Vagina (tissue), 2 donors: ENCODE measurements at places on chromosomes 7 and 10.
A peak's percentile ranks its signal among the peaks of the same experiment; 100 is the strongest.

DNA sequence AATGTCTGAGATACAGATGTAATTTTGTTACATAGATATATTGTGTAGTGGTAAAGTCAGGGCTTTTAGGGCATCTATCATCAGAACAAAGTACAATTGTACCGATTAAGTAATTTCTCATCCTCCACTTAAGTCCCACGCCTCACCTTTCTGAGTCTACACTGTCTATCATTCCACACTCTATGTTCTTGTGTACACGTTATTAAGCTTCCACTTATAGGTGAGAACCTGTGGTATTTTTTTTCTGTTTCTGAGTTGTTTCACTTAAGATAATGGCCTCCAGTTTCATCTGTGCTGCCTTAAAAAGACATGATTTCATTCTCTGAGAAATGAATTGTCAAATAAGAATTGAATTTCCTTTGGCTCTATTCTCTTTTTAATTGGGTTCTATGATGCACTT lies 15.5 kb upstream of the OSBPL3 start:
- H3K27ac ChIP-seq = no peak overlapping the region
- no peaks in the 10 kb centered on the region for H3K4me1 ChIP-seq
- no peak overlapping the region for H3K4me3 ChIP-seq
- no peaks in the 10 kb centered on the region for H3K36me3 ChIP-seq
- no peak for DNase-seq
- H3K27me3 ChIP-seq = no peaks in the 10 kb centered on the region

DNA sequence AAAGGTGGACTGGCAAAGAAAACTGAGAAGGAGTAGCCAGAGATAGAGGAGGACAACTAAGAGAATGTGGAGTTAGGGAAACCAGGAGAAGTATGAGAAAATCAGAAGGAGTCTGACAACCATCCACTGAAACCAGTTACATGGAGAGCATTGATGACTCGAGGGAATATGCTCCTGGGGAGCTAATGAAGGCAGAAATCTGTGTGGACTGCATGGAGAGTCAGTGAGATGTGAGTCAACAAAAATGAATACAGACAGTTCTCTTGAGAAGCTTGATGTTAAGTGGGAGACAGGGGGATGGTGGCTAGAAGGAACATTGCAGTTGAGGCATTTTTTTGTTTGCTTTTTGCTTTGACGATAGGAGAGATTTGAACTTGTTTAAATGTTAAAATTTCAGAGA lies 34.3 kb upstream of the ZNF32 start:
- H3K4me3 ChIP-seq = no peak overlapping the region
- H3K27ac ChIP-seq = no peak overlapping the region
- no peaks in the 10 kb centered on the region for H3K27me3 ChIP-seq

- no peaks in the 10 kb centered on the region for H3K36me3 ChIP-seq
- no peaks in the 10 kb centered on the region for H3K4me1 ChIP-seq
- no peak overlapping the region for H3K4me3 ChIP-seq
- H3K27ac ChIP-seq = no peak overlapping the region
- H3K27me3 ChIP-seq = no peaks in the 10 kb centered on the region
- DNase-seq = no peak
Observed at GRCh38 chr7:106840342-106840741, 24.7 kb upstream of the PIK3CG start.

DNA sequence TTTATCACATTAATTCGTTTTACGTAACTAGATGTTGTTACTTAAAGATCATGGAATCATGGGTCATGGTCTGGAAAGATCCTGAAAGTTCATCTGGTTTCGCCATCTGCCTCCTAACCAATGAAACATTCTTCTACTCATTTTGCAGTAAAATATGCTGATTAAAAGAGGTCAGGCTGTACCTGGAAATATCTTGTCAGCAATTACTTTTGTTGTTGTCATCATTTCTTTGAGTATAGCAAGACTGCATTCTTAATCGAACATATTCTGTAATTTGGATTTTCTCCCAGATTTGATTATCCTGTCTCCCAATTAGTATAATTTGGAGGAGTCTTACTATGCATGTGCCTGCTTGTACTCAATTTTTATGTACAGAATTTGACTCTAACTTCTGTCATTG lies 833.7 kb downstream of the GRM8 start:
- H3K27ac ChIP-seq = no peak overlapping the region
- H3K4me3 ChIP-seq = no peak overlapping the region
- no peak for DNase-seq
- H3K4me1 ChIP-seq = no peaks in the 10 kb centered on the region

DNA sequence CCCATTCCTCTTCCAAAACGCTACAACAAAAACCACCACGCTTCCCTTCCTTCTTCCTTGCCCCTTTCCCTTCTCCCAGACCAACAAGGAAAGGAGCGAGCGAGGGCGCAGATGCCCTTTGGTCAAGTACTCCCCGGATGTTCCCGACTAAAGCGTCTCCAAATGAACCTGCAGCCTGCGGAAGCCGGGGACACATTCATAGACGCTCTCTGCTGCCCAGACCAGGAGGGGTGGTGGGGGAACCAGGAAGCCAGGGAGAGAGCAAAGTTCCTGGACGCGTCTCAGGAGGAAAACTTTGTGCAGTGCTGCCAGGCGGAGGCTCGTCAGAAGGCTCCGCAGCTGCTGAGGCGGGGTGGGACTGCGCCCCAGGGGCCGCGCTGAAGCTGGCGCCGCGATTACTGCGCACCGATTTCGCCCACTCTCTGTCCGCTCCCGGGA lies 754 bp downstream of the SEMA3D start:
- peaks cover 8% of the 10 kb centered on the region for H3K4me1 ChIP-seq
- peak overlapping the region; percentile 54 for H3K27ac ChIP-seq
- peak overlapping the region; percentile 43 for H3K4me3 ChIP-seq
- no peaks in the 10 kb centered on the region for H3K36me3 ChIP-seq

- H3K4me1 ChIP-seq = peaks cover 11% of the 10 kb centered on the region
- H3K36me3 ChIP-seq = no peaks in the 10 kb centered on the region
- no peak overlapping the region for H3K4me3 ChIP-seq
- H3K27ac ChIP-seq = no peak overlapping the region
Observed at GRCh38 chr10:44779511-44779910, 131.6 kb upstream of the TMEM72 start.

- H3K4me1 ChIP-seq = no peaks in the 10 kb centered on the region
- no peak overlapping the region for H3K27ac ChIP-seq
- no peaks in the 10 kb centered on the region for H3K27me3 ChIP-seq
- no peak for DNase-seq
- H3K36me3 ChIP-seq = no peaks in the 10 kb centered on the region
- no peak overlapping the region for H3K4me3 ChIP-seq
Observed at GRCh38 chr7:119949053-119949452, 323.9 kb upstream of the KCND2 start.

DNA sequence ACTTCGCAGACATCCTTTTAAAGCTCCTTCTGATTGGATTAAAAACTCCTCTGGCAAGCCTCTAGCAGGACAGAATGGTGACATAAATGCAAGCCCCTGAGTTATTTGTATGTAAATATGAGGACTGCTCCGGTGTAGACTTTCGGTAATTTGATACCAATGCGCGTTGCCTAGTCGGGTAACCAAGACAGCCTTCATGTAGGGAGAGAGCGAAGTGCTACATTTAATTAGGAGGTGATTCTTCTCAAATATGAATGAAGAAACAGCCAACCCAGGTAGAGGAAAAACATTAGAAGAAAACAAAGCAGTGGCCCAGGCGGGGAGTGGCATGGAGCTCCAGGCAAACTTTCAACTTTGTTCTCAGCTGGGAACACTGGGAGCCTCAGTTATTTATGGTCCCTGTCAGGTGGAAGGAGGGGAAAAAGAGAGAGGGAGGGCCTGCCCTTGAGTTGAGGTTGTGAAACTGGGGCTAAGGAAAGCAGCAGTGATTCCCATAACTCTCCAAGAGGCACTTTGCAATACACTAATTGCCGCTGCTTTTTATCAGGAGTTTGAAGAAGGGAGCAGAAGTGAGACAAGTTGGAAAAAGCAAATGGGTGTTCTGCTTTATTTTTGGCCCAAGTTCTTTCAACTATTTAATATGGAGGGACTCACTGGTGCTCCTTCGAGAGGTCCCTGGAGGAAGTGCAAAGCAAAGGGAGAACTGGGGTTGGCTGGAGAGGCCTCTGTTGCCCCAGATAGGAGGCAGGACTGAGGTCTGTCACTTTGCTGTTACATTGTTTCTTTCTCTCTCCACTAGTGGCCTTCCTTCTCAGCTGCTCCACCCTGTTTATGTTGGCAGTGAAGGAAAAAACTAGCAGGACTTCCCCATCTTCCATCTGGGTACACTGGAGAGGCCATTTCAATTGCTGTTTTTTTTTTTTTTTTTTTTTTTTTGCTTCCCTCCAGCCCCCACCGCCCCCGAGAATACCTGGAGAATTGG lies 234.6 kb upstream of the CCDC6 start:
- H3K27ac ChIP-seq = peak overlapping the region; percentile 8
- no peak for DNase-seq
- H3K4me1 ChIP-seq = peaks cover 24% of the 10 kb centered on the region

DNA sequence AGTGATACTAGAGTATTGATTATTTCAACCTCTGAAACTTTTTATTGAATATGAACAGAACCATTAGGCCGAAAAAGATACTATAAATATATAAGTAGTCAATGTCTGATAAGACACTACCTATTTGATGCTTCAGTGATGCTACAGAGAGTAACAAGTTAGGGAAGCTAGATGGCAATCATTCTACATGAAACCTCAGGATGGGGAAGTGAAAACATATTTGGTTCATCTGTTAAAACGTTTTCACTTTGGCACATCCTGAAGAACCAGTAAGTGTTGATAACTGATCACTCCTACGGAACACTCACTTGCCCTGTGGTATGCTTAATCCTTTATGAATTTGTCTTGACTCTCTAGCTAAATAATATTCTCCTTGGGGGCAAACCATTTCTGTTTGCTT lies 1064.9 kb downstream of the NXPH1 start:
- no peaks in the 10 kb centered on the region for H3K36me3 ChIP-seq
- DNase-seq = no peak
- no peak overlapping the region for H3K27ac ChIP-seq
- H3K27me3 ChIP-seq = no peaks in the 10 kb centered on the region
- no peak overlapping the region for H3K4me3 ChIP-seq
- H3K4me1 ChIP-seq = no peaks in the 10 kb centered on the region

DNA sequence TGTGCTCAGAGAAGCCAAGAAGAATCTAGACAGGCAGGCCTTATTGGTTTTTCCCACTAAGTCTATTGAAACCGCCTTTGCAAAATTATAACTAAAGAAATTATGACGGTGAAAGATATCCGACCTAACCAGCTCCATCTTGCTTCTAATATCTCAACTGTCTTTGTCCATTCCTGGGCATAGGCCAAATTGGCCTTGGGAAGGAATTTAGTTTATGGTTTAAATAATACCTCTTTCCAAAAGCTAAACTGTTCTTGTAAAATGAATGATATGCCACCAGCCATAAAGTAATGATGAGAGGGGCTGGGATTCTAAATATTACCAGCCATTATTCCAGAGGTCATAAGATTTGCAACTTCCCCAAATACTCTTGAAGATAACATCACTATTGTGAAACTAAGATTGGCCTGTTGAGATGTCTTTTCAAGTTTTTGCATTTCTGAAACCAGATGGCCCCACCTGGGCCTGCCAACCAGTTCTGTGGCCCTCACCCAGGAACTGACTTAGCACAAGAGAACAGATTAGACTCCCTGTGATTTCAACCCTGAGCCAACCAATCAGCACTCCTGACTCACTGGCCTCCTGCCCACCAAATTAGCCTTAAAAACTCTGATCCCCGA lies 41.2 kb upstream of the SLC35G1 start:
- H3K27me3 ChIP-seq = no peaks in the 10 kb centered on the region
- H3K4me1 ChIP-seq = no peaks in the 10 kb centered on the region
- H3K4me3 ChIP-seq = no peak overlapping the region
- DNase-seq = no peak
- H3K36me3 ChIP-seq = no peaks in the 10 kb centered on the region

DNA sequence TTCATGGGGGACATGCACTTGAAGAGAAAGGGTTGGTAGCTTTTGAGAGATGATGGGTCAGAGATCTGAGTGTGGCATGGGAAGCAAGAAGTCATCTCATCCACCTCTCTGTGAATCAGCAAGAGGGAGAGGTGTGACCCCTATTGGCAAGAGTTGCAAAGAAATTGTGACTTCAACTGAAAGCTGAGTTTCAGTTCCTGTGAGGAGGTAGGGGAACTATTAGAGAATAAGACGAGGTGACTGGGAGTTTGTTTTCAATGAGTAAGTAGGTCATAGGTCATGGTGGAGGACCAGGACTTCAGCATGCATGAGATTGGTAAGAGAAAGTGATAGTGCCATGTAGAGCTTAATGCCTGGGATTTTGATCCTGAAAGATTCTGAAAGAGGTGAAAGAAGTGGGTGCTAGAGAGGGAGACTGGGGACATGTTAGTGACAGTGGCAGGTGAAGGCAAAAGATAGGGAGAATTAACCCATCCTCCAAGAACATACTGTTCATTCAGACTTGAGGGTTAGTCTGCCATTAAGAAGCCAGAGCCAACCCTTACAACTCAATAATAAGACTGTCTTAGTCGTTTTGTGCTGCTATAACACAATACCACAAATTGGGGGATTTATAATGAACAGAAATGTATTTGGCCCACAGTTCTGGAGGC lies 75.5 kb upstream of the CAPZA2 start:
- H3K4me1 ChIP-seq = peaks cover 3% of the 10 kb centered on the region
- no peaks in the 10 kb centered on the region for H3K27me3 ChIP-seq
- DNase-seq = no peak
- H3K27ac ChIP-seq = no peak overlapping the region
- no peak overlapping the region for H3K4me3 ChIP-seq
- H3K36me3 ChIP-seq = no peaks in the 10 kb centered on the region

GRCh38 chr7:44050121-44050914 lies 5.8 kb downstream of the DBNL start:
- DNase-seq = no peak
- H3K4me1 ChIP-seq = peaks cover 56% of the 10 kb centered on the region
- peak overlapping the region; percentile 9 for H3K27ac ChIP-seq
- no peaks in the 10 kb centered on the region for H3K27me3 ChIP-seq

GRCh38 chr10:49393757-49394156 lies 2.1 kb downstream of the DRGX start:
- H3K4me3 ChIP-seq = no peak overlapping the region
- H3K27me3 ChIP-seq = peaks cover 20% of the 10 kb centered on the region
- DNase-seq = no peak
- H3K4me1 ChIP-seq = peaks cover 19% of the 10 kb centered on the region
- no peak overlapping the region for H3K27ac ChIP-seq
- H3K36me3 ChIP-seq = no peaks in the 10 kb centered on the region

- peaks cover 43% of the 10 kb centered on the region for H3K4me1 ChIP-seq
- H3K27me3 ChIP-seq = no peaks in the 10 kb centered on the region
- no peak overlapping the region for H3K27ac ChIP-seq
- no peaks in the 10 kb centered on the region for H3K36me3 ChIP-seq
- no peak for DNase-seq
Observed at GRCh38 chr7:378551-379455, 88.8 kb downstream of the FOXL3 start.

- no peaks in the 10 kb centered on the region for H3K4me1 ChIP-seq
- DNase-seq = no peak
- no peak overlapping the region for H3K4me3 ChIP-seq
- no peak overlapping the region for H3K27ac ChIP-seq
Observed at GRCh38 chr7:92748495-92748894, 87.9 kb downstream of the CDK6 start.
